ENCODE measurements at places on chromosomes 16 and 17.

GRCh38 chr17:19388791-19389785 is 2.1 kb upstream of the MFAP4 start:
- DNase-seq, result no peak

DNA sequence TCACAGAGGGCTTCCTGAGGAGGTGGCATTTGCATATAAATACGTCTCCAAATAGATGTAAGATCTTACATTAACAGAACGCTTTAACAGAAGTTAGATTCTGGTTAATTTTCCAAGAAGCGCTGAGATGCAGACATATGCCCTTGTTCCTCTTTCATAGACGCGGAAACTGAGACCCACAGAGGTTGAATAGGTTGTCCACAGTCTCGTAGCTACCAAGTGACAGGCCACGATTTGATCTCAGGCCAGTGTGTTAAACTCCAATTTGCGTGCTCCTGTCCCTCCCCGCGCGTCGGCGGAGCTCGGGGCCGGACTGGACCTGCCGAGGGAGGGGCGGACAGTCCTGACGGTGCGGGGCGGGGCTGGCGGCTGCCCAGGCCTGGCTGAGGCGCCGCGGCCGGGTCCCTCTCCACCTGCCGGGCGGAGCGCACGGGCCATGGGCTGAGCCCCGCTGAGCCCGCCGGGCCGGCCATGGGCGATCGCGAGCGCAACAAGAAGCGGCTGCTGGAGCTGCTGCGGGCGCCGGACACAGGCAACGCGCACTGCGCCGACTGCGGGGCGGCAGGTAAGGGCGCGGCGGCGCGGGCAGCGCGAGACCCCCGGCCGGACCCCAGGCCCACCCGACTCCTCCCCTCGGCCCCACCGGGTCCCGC is at the start of gene ADAP2:
ADAP2 (plus strand) TSS at position 402 of the 653 bp plus-strand sequence; CDS start at position 472, 70 bp downstream.
- DNase-seq, result no peak

- DNase-seq, result no peak
These were observed 181.8 kb upstream of the AXIN2 start for GRCh38 chr17:65743308-65743655.

- no peak for DNase-seq
These were observed 57.2 kb upstream of the SEC14L1 start for GRCh38 chr17:77083531-77083930.

DNA sequence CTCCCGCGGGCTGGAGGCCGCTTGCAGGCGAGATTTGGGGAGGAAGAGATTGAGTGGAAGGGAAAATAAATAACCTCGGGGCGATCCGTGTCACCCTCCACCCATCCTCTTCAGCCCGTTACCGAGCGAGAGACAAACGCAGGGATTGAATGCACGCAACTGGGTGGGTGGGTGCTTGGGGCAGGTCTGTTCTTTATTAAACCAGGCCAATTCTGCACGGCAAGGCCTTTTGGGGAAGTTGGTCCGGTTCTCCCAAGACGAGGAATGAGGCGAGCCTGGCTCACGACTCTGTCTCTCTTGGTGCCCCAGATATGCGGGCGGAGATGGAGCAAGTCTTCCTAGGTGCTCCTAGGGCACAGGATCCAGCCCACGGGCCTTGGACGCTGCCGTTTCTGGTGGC is 396 bp upstream of the HOXB7 start:
- no peak for DNase-seq

- no peak for DNase-seq
These were observed 1.7 kb downstream of the IL4R start for GRCh38 chr16:27315333-27316037.

DNA sequence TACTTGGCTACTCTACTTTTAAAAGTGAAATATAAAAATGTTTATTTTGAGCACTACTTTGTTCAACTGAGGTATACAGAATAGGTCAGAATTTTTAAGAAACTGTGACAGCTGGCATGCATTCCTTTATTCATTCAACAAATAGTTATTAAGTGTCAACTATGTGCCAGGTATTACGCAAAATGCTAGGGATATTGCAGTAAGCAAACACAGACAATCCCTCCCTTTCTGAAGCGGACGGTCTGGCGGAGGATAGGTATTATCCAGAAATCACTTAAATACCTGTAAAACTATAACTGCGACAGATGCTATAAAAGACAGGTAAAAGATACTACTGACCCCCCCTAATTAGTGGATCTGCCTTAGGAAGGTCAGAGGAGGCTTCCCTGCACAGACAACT is 26.1 kb downstream of the METTL16 start:
- no peak for DNase-seq

DNA sequence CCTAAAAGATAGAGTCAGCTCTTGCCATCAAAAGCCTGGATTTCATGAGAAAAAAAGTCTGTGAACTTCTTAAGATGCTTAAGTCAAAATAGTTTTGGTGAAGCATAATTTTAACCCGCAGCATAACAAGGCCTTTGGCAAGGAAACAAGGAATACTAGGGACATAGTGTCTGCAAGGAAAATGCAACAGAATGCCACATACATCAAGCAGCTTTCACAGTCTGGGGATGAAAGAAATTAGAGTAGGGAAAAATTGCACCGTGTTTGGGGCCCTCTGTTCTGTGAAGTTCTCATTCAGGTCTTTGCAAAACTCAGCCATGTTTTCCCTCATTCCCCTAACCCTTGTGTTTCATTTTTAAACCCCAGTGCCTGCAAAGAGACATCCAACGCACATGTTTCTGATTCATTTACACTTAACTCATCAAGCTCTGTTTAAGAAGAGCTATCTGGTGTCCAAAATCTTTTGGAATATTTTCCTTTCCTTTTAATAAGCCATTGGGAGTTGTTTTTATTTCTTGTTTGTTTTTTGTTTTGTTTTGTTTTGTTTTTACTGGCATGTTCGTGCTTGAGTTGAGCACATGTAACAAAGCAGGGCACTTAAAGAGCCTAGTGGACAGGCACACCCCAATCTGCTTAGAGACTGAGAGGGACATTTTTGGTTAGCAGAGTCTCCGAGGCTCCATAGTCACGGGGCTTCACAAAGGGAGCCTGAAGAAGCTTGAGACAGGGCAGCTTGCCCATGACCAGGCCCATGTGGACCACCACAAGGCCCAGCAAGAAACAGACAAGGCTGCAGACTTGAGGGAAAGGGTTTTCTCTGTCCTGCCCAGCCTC is 116.5 kb downstream of the ANKFN1 start:
- DNase-seq, result no peak

DNA sequence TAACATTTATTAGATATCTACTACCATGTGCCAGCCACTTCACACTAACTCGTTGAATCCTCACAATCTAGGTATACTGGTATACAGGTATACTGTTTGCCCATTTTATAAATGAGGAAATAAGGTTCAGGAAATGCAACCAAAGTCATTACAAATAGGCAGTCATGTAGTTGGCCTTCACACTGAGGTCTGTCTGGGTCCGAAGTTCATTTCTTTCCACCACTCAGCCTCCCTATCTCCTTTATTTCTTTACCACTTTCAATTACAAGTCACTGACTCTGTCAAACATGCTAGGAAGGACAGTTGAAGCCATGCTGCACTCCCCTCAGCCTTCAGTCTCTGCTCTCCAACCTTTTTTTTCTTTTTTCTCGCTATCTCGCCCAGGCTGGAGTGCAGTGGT is 20.7 kb upstream of the SIAH1 start:
- DNase-seq, result no peak

DNA sequence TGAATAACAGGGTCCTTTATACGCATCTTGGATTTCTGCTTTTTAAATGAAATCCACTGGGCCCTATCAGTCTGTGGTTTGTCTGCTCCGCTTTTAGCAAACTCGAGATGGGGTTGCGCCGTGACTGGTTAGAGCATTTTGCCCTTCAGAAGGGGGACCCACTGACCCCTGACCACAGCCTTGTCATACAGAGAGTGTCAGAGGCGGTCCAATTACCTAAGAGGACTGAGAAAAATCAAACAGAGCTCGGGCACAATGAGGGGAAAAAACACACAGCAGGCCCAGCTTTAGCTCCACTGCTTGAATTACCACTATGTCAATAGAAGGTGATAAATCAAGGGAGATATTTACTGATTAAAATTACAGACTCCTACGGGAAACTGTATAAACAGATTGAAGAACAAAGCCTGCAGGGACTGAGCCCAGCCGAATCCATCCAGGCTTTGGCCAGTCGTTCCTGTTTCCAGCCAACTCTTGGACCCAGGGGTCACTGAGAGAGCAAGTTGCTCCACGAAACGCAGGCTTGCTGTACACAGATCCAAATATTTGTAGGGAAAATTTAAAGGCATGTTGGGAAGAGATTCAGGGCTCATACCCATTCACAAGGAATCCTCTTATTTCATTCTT is 131.9 kb upstream of the ZFHX3 start:
- no peak for DNase-seq

DNA sequence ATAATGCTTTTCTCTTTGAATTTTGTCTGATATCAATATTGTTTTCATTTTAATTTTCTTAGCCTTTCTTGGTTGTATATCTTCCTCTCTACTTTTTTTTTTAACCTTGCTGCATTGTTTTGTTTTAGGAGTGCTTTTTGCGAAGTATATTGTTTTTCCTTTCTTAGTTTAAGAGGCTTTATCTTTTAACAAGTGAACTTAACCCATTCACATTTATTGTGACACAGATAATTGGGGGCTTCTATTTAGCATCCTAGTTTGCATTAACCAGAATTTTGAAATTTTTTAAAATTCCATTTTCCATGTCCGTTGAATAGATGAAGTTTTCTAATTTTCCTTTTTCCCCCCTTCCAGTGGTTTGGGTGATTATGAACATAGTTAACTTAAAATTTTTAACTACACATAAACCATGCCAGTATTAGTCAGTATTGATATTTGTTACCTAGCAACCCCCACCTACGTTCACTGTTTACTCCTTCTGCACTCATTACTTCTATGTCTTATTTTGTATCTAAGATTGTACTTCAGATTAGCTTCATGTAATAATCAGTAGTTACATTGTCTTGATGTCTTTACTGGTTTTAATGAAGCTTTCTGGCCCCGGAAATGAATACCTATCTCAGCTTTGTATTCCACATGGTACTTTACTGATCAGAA is 44.4 kb downstream of the TNRC6A start:
- DNase-seq, result no peak

- DNase-seq, result no peak
These were observed 10.2 kb downstream of the CRYBA1 start for GRCh38 chr17:29256735-29257466.

DNA sequence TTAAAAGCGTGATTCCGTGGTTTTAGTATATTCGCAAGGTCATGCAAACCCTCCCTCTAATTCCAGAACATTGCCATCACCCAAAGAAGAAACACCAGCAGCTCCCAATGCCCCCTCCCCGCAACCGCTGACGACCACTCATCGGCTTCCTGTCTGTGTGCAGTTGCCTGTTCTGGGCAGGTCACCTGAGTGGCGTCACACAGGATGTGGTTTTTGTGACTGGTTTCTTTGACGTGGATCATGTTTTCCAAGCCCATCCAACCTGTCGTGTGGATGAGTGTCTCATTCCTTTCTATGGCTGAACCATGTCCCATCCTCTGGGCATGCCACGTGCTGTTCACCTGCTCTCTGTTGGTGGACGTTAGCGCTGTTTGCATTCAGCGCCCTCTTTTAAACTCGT is 8.2 kb upstream of the ATP2C2 start:
- no peak for DNase-seq

- DNase-seq, result no peak
These were observed 477.3 kb downstream of the KCNJ2 start for GRCh38 chr17:70646673-70647072.

GRCh38 chr17:45850468-45850867 is 5.8 kb downstream of the SPPL2C start:
- no peak for DNase-seq
